ENCODE measurements at places on chromosomes 6 and 20. TPM values are rescaled to one million over a fixed set of nuclear protein-coding genes. Genes with fewer than 3 reads are reported as not detected.
A peak's percentile ranks its signal among the peaks of the same experiment; 100 is the strongest.

The PPP1R11 gene
- 19.6 TPM for total RNA-seq

- peaks cover 30% of the 10 kb centered on the region for H3K4me1 ChIP-seq
- H3K27ac ChIP-seq: peak overlapping the region; percentile 97
- no peaks in the 10 kb centered on the region for H3K36me3 ChIP-seq
- DNase-seq: no peak
Measured at GRCh38 chr6:13814938-13815575, 700 bp upstream of the MCUR1 start.

DNA sequence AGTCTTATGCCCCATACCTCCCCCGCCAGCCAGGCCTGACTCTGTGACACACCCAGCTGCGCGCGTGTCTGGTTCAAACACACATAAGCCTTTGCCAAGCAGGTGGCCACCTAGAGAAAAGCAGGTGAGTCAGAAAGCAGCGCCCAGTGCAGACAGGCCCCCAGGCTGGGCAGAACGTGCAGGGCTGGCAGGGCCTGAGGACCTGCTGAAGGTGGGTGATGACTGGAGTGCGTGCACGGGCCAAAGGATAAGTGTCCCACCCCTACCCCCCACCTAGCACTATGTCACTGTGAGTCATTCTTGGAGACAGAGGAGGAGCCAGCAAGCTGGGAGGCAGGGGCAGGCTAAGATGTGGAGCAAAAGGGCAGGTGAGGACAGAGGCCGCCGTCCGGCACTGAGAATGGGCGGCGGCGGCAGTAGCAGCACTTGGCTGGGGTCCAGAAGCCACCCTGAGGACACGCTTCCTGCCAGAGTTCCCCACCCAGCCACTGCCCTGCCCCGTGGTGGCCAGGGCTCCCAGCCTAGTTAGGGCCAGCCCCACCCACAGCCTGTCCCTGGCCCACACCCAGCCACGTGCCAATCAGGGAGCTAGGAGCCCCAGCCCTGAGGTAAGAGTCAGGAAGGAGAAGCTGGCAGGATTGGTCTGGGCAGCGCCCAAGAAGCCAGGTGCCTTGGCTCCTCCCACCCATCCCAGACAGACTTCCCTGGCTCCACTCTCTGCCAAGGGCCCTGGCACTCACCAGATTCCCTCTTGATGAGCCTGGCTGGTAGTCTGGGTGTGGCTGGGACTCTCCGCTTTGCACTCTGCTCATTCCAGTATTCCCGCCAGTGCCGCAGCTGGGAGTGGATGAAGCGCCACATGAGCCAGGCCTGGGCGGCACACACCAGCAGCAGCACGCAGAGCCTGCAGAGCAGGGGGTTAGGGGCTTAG is 72.7 kb downstream of the TRAM2 start:
- H3K4me3 ChIP-seq: no peak overlapping the region
- H3K4me1 ChIP-seq: peaks cover 39% of the 10 kb centered on the region
- H3K36me3 ChIP-seq: no peaks in the 10 kb centered on the region
- no peak for DNase-seq

DNA sequence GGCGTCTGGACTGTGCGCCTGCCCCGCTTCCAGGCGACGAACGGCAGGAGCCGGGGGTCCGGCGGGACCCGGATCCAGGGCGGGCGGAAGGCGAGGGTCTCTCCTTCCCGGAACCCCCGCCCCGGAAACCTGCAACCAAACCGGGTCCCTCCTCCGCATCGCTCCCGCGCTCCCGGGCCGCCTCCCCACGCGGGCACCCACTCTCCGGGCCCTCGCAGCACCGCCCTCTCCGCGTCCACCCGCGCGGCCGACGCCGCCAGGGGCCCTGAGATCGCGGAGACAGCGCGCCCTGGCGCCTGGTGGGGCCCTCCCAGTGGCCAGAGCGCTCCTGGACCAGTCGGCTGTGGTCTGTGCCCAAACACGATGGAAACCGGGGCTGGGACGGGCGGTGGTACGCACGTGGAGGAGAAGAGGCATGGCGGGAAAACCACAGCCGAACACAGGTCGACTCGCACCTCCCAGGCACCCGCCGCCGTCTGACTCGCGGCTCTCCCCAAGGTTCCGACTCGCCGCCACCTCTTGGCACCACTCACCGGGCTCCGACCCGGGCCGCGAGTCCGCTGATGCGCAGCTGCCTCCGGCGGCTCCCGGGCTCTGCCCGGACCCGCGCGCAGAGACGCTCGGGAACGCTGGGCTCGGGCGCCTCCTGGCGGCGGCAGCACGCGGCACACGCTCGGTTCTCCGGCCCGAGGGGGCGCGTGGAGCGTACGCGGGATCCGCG is 7.9 kb downstream of the NKX2-2 start:
- DNase-seq: no peak
- H3K27ac ChIP-seq: no peak overlapping the region
- peaks cover 8% of the 10 kb centered on the region for H3K27me3 ChIP-seq
- peaks cover 26% of the 10 kb centered on the region for H3K4me1 ChIP-seq
- H3K4me3 ChIP-seq: peak overlapping the region; percentile 17

DNA sequence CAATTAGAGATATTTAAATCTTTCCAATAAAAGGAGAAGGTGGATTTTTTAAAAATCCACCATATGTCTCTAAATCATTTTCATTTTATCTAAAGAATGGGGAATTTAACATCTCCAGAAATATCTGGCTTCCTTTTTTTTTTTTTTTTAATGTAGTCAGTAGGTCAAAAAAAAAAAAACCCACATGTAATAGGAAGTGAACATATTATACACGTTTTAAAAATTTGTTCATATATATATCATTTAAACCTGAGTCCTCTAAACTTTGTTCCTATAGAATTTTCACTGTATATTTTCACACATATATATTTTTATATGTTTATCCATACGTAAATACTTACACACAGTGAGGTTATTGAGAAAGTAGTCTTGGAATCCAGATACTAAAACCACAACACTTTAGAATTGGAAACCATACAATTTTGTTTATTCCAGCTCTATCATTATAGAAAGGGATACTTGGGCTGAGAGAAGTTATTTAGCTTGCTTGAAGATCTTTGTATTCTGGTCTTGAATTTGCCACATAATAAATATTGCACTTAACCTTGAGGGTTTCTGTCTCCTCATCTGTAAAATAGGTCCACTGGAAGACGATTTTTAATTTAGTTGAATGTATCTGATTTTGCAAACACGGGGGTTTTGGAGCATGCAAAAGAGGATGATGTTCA is 62.1 kb upstream of the ZNF217 start:
- no peaks in the 10 kb centered on the region for H3K27me3 ChIP-seq
- H3K4me3 ChIP-seq: no peak overlapping the region

DNA sequence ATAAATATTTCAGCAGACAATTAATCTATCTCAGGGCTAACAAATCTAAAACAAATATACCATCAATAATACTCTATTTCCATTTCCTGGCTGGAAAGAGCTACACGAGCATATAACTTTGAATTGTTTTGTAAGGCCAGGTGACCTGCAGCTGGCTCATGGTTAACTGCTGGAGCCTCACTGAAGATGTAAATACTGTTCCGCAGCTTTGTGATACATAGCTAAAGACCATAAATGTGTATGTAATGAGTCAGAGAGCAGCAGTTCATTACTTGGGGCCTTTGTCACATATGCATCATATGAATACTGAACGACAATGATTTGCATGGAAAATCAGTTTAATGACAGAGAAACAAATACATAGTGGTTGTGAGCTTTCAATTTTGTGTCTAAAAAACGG is 109.4 kb upstream of the CCN2 start:
- no peaks in the 10 kb centered on the region for H3K36me3 ChIP-seq
- H3K27ac ChIP-seq: no peak overlapping the region
- no peaks in the 10 kb centered on the region for H3K27me3 ChIP-seq
- no peak overlapping the region for H3K4me3 ChIP-seq
- no peak for DNase-seq

DNA sequence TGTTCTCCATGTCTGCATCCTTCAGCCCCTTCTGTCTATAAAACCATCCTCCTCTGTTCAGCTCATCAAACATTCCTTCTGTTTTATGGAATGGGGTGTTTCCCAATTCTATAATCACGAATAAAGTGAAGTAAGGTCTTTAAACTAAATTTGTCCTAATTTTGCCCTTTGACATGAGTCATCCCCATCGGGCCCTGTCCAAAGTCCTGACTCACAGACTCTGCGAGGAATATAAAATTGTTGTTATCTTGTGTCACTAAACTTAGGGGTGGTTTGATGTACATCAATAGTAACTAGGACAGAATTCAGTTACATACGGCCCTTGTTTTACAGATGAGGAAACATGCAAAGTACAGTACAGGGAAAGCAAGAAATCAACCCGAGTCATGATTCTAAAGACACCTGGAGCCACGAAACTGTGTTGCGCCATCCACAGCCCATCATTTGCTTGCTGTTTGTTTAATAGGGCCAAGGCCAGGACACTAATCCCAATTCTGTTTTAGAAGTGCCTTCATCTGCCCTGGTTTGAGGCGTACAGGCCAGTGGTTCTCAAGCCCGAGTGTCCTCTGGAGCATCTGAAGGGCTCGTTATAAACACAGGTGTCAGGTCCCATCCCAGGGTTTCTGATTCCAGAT is 2.8 kb downstream of the ACSS1 start:
- DNase-seq: no peak
- peaks cover 82% of the 10 kb centered on the region for H3K4me1 ChIP-seq
- H3K27ac ChIP-seq: peak overlapping the region; percentile 93
- no peaks in the 10 kb centered on the region for H3K36me3 ChIP-seq
- H3K27me3 ChIP-seq: no peaks in the 10 kb centered on the region
- no peak overlapping the region for H3K4me3 ChIP-seq

DNA sequence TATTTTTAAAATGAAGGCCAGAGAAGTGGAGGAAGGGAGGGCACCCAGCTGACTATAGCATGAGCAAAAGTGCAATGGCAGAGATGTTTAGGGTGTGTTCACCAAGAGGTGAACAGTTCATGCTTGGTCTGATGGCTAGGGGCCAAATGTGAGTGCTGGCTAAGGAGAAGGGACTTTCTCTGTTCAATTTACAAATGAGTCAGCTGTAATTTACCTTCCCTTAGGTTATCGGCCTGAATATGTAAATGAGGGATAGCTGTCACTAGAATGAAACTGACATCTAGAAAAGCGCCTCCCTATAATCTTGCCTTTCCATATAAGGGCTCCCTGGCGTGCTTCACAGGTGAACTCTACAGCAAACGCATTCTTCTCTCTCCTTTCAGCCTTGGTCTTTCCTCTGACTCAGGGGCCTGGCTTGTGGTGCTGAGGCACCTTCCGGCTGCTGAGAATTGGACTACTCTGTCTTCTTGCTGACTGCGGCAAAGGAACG is 114.7 kb upstream of the BACH2 start:
- H3K27ac ChIP-seq: no peak overlapping the region
- H3K4me3 ChIP-seq: no peak overlapping the region
- H3K27me3 ChIP-seq: no peaks in the 10 kb centered on the region
- no peaks in the 10 kb centered on the region for H3K4me1 ChIP-seq

- no peak overlapping the region for H3K27ac ChIP-seq
- no peaks in the 10 kb centered on the region for H3K4me1 ChIP-seq
- H3K36me3 ChIP-seq: no peaks in the 10 kb centered on the region
- no peak for DNase-seq
- no peak overlapping the region for H3K4me3 ChIP-seq
Measured at GRCh38 chr6:124420116-124420840, 542.0 kb upstream of the RNF217 start.

- DNase-seq: no peak
- H3K27me3 ChIP-seq: no peaks in the 10 kb centered on the region
- no peaks in the 10 kb centered on the region for H3K36me3 ChIP-seq
- no peak overlapping the region for H3K4me3 ChIP-seq
- H3K27ac ChIP-seq: no peak overlapping the region
Measured at GRCh38 chr6:18306977-18307376, 42.6 kb upstream of the DEK start.

All from vagina (tissue), 2 donors.